HAP-1 (cell line): ENCODE measurements at places on chromosomes 3 and 15.

DNA sequence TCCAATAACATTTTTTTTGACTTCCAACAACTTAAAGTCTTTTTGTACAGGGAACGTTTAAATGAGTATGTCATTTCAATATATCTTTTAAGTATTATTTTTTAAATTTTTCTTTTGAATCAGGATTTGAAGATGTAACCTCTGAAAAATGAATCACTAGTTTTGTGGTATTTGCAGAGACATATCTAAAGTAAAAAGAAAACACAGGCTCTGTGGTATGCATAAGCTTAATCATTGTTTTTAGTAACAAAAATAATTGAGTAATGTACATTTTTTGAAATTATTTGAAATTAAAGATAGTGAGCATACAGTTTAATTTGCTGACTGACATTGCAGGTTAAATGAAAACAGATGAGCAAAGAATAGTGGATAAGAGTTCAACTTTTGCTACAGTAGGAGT lies 531.3 kb downstream of the ROBO1 start:
- DNase-seq = no peak

- DNase-seq = no peak
These were observed 213.1 kb downstream of the FOXP1 start for GRCh38 chr3:71370467-71370866.

DNA sequence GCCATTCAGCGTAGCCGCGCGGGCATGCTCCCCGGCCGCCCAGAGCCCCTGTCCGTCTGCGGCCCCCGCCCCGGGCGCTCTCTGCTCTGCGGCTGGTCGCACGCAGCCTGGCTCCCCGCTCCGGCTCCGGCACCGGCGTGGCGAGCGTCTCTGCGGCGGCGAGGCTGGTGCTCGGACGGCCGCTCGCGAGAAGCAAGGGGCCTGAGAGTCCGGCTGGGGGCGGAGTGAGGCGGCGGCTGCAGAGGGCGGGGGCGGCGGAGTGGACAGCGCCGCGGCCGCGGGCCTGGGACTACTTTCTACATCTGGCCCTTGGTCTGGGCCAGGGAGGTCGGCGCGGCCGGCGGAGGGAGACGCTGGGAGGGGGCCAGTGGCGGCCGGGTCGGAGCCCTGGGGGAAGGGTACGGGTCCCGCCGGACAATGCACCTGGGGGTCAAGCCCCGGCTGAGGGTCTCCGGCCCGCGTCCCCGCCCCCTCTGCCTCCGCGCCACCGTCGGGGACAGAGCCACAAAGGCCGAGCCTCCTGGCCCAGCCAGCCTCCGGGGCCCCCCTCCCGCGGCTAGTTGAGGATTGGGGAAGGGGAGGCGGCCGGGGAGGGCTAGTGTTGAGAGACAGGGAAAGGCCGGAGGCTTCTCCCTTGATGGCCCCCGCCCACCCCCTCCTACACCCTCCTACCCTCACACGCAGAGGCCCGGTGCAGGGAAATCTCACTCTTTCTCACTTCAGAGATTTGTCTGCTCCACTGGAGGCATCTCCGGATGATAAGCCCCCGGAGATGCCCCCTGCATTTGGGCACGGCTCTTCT lies at the start of gene PRTG:
TSS of gene PRTG (minus strand) at position 226 of the 802 bp plus-strand sequence. CDS start at position 5, 221 bp downstream.
- DNase-seq = peak; percentile 41

- no peak for DNase-seq
These were observed 111.8 kb upstream of the LYSMD4 start for GRCh38 chr15:99845009-99845408.

GRCh38 chr15:52496776-52497470 lies 31.8 kb downstream of the MYO5A start:
- DNase-seq = no peak

DNA sequence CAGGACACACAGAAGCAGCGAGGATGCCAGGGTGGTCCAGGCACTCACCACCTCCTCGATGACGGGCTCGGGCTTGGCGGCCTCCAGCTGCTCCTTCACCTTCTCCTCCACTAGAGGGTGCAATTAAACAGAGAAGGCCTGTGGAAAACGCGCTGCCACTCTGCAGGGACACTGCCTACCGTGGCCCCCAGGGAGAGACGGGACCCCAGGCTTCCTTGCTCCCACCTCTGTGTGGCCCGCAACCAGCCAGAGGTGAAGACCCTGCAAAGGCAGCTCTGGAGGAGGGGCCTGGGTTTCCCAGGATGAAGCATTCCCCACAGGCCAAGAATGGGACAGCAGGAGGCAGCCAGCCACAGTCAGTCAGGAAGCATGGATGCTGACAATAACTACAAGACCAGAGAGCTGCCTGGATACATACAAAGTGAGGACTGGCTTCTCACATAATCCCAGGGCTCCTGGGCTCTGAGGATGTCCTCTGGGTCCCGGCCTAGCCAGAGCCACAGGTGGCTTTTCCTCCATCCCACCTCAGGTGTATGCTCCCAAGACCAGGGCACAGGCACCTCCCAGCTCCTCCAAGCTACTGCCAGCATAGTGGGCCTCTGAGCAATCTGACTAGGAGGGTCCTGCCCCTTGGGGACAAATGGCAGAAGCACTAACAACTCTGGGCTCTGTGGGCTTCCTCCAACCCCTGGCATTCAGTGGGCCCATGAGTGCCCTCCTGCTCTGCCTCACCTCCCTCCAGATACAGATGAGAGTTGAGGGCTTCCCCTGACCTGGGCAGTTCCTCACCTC lies 46.2 kb downstream of the PTH1R start:
- DNase-seq = peak; percentile 54

GRCh38 chr3:11006986-11007933 lies 14.7 kb downstream of the SLC6A1 start:
- DNase-seq = no peak
